Ovary (tissue), 10 donors: ENCODE measurements at places on chromosomes 6 and 20. TPM values are rescaled to one million over a fixed set of nuclear protein-coding genes. Genes with fewer than 3 reads are reported as not detected.

The ENPP5 gene
- polyA plus RNA-seq, result 4.5 TPM

The FUT9 gene
- 0.02 TPM for polyA plus RNA-seq

The OLIG3 gene
- polyA plus RNA-seq, result not detected

The DEFB124 gene
- polyA plus RNA-seq, result not detected

The WFDC12 gene
- polyA plus RNA-seq, result not detected

The TSPO2 gene
- not detected for polyA plus RNA-seq

The WFDC10B gene
- 0.37 TPM for polyA plus RNA-seq

- no peaks in the 10 kb centered on the region for H3K36me3 ChIP-seq
- no peak for DNase-seq
- no peak overlapping the region for H3K27ac ChIP-seq
- no peaks in the 10 kb centered on the region for H3K4me1 ChIP-seq
- H3K27me3 ChIP-seq, result no peaks in the 10 kb centered on the region
Measured at GRCh38 chr6:99177736-99178135, 171.7 kb downstream of the FAXC start.

- no peaks in the 10 kb centered on the region for H3K36me3 ChIP-seq
- DNase-seq, result no peak
- H3K27me3 ChIP-seq, result no peaks in the 10 kb centered on the region
- no peak overlapping the region for H3K27ac ChIP-seq
- no peak overlapping the region for H3K4me3 ChIP-seq
Measured at GRCh38 chr6:143647191-143647590, 30.6 kb upstream of the PHACTR2 start.

DNA sequence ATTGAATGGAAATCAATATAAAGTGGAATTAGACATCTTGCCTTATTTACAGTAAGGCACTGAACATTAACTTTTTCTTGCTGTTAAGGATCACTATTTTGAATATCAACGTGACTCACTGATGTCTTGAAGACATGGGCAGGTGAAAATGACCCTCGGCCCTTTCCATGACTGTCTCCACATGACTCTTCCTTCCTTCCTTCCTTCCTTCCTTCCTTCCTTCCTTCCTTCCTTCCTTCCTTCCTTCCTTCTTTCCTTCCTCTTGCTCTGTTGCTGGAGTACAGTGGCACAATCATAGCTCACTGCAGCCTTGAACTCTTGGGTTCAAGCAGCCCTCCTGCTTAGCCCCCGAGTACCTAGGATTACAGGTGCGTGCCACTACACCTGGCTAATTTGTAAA is 52.2 kb upstream of the TOX2 start:
- H3K27ac ChIP-seq, result no peak overlapping the region
- H3K4me1 ChIP-seq, result no peaks in the 10 kb centered on the region
- H3K36me3 ChIP-seq, result no peaks in the 10 kb centered on the region
- no peak overlapping the region for H3K4me3 ChIP-seq
- no peaks in the 10 kb centered on the region for H3K27me3 ChIP-seq
- DNase-seq, result no peak

DNA sequence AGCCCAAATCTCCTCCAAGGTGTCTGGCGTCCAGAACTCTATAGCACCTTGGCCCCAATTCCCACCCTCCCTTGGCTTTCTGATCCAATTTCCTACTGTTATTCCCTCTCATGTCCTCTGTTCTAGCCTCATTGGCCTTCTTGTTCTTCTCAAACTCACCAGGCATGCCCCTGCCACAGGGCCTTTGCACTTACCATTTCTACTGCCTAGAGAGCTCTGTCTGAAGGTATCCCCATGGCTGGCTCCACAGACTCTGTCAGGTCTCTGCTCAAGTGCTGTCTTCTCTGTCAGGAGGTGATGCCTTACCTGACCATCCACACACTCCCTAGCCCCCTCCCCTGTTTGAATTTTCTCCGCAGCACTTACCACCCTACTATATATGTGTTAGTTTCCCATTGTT is 5.6 kb upstream of the BMP6 start:
- no peak for DNase-seq
- H3K36me3 ChIP-seq, result no peaks in the 10 kb centered on the region
- H3K4me1 ChIP-seq, result peaks cover under 1% of the 10 kb centered on the region
- no peak overlapping the region for H3K27ac ChIP-seq

- H3K4me1 ChIP-seq, result no peaks in the 10 kb centered on the region
- H3K27me3 ChIP-seq, result no peaks in the 10 kb centered on the region
- no peaks in the 10 kb centered on the region for H3K36me3 ChIP-seq
Measured at GRCh38 chr6:121809211-121809610, 373.8 kb downstream of the GJA1 start.

GRCh38 chr6:79861023-79861422 is 86.3 kb downstream of the ELOVL4 start:
- no peak overlapping the region for H3K4me3 ChIP-seq
- H3K36me3 ChIP-seq, result no peaks in the 10 kb centered on the region
- DNase-seq, result no peak
- H3K4me1 ChIP-seq, result no peaks in the 10 kb centered on the region

GRCh38 chr6:31922942-31923341 is 4.6 kb upstream of the C2 start:
- no peaks in the 10 kb centered on the region for H3K27me3 ChIP-seq
- no peak overlapping the region for H3K27ac ChIP-seq
- DNase-seq, result no peak
- no peaks in the 10 kb centered on the region for H3K36me3 ChIP-seq
- no peaks in the 10 kb centered on the region for H3K4me1 ChIP-seq

DNA sequence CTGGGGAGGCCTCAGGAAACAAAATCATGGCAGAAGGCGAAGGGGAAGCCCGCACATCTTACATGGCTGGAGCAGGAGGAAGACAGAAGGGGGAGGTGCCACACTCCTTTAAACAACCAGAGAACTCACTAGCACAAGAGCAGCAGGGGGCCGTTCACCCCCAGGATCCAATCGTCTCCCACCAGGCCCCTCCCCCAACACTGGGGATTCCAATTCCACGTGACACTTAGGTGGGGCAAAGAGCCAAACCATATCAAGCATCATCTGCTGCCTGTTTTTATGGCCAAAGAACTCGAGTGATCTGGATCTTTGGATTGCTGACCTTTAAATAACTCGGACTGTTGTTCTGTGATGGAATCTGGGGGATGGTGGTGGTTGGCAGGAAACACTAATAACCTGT is 28.0 kb downstream of the PNLDC1 start:
- H3K27ac ChIP-seq, result no peak overlapping the region
- no peaks in the 10 kb centered on the region for H3K27me3 ChIP-seq
- H3K36me3 ChIP-seq, result no peaks in the 10 kb centered on the region
- no peaks in the 10 kb centered on the region for H3K4me1 ChIP-seq

DNA sequence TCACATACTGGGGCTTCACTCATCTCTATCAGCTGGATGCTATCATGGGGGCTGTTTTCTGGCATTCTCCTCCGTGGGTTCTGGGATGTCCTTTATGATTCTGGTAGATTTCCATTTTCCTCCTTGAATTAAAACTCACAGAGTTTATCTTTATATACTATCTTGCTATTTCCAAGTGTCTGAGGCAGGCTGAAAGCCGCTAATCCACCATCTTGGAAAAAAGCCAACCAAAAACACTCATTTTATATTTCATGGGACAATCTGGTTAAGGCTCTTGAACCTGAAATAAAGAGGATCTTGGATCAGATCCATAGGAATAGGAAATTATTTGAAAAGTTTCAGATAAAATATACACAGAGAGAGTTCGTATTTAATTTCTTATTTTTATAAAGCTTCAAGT is 86.0 kb downstream of the AFG1L start:
- no peaks in the 10 kb centered on the region for H3K4me1 ChIP-seq
- no peak overlapping the region for H3K27ac ChIP-seq
- H3K4me3 ChIP-seq, result no peak overlapping the region
- DNase-seq, result no peak
- H3K36me3 ChIP-seq, result no peaks in the 10 kb centered on the region

DNA sequence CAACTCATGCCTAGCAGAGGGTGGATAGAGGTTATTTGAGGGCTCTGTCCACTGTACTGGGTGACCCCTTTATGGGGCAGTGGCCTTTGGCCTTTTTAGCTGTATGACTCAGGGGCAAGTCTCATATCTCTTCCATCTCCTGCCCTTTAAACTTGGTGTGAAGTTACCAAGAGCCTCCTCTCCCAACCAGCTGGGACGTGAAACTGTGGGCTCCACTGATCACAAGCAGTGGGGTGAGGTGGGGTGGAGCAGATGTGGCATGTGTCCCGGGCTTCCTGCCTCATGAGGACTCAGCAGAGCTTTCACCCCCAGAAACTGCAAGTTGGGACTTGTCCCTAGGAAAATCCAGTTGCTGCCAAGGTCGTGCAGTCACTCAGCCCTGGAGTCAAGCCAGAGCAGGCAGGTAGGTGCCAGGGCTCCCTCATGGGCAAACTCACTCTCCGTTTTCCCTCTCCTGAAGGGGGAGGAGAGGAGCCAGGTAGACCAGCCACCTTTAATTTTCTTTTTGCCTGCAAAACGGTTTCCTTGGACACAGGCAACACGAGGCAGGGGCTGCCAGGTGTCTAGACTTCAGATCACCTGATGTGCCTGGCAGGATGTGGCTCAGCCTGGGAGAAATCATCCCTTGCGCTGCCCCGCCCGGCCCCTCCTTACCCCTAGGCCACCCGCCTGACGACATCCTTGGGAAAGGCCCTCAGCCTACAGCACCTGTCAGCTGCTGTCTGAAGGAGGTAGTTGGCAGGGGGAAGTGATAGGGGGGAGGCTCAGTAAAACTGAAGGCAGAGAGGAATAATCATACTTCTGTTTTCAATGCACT is 4.0 kb downstream of the CDKN1A start:
- no peak overlapping the region for H3K4me3 ChIP-seq
- DNase-seq, result peak; percentile 57
- peaks cover 8% of the 10 kb centered on the region for H3K4me1 ChIP-seq

DNA sequence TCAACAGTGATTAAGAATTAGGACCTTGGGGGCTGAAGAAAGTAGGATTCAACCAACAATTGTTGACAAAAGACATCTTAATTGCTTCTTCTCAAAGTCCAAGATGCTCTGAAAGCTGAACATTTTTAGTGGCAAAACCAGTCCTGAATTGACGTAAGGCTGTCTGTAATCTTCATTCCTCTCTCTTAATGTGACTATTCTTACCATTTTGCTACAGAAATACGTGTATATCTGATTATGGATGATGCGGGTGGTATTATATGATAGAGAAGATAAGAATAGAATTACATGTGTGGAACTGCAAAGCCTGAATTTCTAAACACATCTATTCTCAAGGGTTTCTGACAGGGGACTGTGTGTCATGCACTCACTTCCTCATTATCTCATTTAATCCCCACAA is 130.3 kb upstream of the SASH1 start:
- H3K4me3 ChIP-seq, result no peak overlapping the region
- no peaks in the 10 kb centered on the region for H3K4me1 ChIP-seq

GRCh38 chr6:51025082-51025777 is 206.6 kb downstream of the TFAP2B start:
- H3K27ac ChIP-seq, result no peak overlapping the region
- no peaks in the 10 kb centered on the region for H3K36me3 ChIP-seq
- H3K27me3 ChIP-seq, result no peaks in the 10 kb centered on the region
- H3K4me3 ChIP-seq, result no peak overlapping the region

GRCh38 chr6:17703256-17703694 is 3.5 kb downstream of the NUP153 start:
- no peak overlapping the region for H3K4me3 ChIP-seq
- H3K27ac ChIP-seq, result no peak overlapping the region
- no peak for DNase-seq
- H3K36me3 ChIP-seq, result no peaks in the 10 kb centered on the region

GRCh38 chr6:163960128-163960527 is 545.6 kb downstream of the QKI start:
- H3K36me3 ChIP-seq, result no peaks in the 10 kb centered on the region
- no peak overlapping the region for H3K27ac ChIP-seq
- no peaks in the 10 kb centered on the region for H3K4me1 ChIP-seq
- no peaks in the 10 kb centered on the region for H3K27me3 ChIP-seq

- H3K27ac ChIP-seq, result no peak overlapping the region
- DNase-seq, result no peak
Measured at GRCh38 chr20:60242836-60243505, 284.7 kb downstream of the CDH26 start.

GRCh38 chr6:109229536-109229935 is 134.2 kb downstream of the CEP57L1 start:
- H3K27me3 ChIP-seq, result no peaks in the 10 kb centered on the region
- no peak for DNase-seq
- H3K36me3 ChIP-seq, result no peaks in the 10 kb centered on the region
- no peak overlapping the region for H3K27ac ChIP-seq
- H3K4me3 ChIP-seq, result no peak overlapping the region

DNA sequence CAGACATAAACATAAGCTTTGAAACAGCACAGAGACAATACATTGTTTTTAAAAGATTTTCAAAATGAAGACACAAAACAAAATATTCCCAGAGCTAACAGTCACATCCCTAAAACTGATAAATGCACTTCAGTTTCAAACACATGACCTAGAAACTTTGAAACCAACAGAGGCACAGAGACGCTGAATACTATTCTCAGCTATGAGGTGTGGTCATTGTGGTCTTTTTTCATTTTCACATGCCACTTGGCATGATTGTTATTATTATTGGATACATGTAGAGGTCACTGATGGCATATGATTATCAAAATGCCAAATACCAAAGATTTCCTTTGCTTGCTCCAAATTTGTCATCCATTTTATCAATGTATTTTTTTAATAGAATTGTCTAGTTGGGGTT is 306.9 kb downstream of the QKI start:
- no peaks in the 10 kb centered on the region for H3K36me3 ChIP-seq
- H3K4me1 ChIP-seq, result no peaks in the 10 kb centered on the region
- no peaks in the 10 kb centered on the region for H3K27me3 ChIP-seq
- H3K4me3 ChIP-seq, result no peak overlapping the region
- DNase-seq, result no peak
- H3K27ac ChIP-seq, result no peak overlapping the region

- no peaks in the 10 kb centered on the region for H3K27me3 ChIP-seq
- H3K4me3 ChIP-seq, result no peak overlapping the region
- no peaks in the 10 kb centered on the region for H3K36me3 ChIP-seq
- no peaks in the 10 kb centered on the region for H3K4me1 ChIP-seq
- DNase-seq, result no peak
Measured at GRCh38 chr6:159461266-159461665, 231.8 kb downstream of the SOD2 start.

GRCh38 chr6:17365961-17366360 is 27.4 kb upstream of the CAP2 start:
- no peaks in the 10 kb centered on the region for H3K36me3 ChIP-seq
- no peaks in the 10 kb centered on the region for H3K27me3 ChIP-seq
- H3K27ac ChIP-seq, result no peak overlapping the region
- DNase-seq, result no peak
- no peak overlapping the region for H3K4me3 ChIP-seq

- H3K4me3 ChIP-seq, result no peak overlapping the region
- H3K27me3 ChIP-seq, result peaks cover 2% of the 10 kb centered on the region
- no peak for DNase-seq
- H3K36me3 ChIP-seq, result no peaks in the 10 kb centered on the region
- H3K4me1 ChIP-seq, result no peaks in the 10 kb centered on the region
- no peak overlapping the region for H3K27ac ChIP-seq
Measured at GRCh38 chr6:80325742-80326141, 219.3 kb downstream of the BCKDHB start.
